ENCODE measurements at places on chromosomes 2 and 18.
A peak's percentile ranks its signal among the peaks of the same experiment; 100 is the strongest.

GRCh38 chr2:166573391-166573790, 79.3 kb upstream of the SCN7A start:
- DNase-seq: no peak

DNA sequence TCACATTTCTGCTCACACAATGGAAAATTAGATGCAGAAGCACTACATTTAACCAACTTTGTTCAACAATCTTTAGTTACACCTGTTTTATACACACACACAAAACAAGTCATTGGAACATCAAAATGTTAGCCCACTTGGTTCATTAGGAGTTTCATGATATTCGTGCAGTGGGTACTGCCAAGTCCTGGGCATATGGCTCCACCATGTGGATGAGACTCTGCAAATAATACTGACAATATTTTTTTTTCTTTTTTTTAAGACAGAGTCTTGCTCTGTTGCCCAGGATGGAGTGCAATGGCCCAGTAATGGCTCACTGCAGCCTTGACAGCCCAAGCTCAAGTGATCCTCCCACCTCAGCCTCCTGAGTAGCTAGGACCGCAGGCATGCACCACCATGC, 34.5 kb upstream of the GRB14 start:
- no peak for DNase-seq

DNA sequence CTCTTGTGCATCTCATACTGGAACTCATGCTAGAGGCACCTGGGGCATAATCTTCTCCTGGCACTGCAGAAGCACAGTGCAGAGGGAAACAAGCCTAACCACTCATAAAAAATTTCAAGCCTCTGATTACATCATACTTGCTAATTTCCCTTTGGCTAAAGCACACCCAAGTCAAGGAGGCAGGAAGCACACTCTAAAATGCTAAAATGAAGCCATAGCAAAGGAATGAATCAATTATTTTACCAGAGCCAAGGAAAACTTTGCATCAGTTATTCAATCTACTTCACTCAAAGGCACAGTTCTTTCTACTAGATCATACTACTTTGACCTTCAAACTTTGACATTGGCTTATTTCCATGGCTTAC, 79.6 kb upstream of the SPOPL start:
- no peak for DNase-seq

DNA sequence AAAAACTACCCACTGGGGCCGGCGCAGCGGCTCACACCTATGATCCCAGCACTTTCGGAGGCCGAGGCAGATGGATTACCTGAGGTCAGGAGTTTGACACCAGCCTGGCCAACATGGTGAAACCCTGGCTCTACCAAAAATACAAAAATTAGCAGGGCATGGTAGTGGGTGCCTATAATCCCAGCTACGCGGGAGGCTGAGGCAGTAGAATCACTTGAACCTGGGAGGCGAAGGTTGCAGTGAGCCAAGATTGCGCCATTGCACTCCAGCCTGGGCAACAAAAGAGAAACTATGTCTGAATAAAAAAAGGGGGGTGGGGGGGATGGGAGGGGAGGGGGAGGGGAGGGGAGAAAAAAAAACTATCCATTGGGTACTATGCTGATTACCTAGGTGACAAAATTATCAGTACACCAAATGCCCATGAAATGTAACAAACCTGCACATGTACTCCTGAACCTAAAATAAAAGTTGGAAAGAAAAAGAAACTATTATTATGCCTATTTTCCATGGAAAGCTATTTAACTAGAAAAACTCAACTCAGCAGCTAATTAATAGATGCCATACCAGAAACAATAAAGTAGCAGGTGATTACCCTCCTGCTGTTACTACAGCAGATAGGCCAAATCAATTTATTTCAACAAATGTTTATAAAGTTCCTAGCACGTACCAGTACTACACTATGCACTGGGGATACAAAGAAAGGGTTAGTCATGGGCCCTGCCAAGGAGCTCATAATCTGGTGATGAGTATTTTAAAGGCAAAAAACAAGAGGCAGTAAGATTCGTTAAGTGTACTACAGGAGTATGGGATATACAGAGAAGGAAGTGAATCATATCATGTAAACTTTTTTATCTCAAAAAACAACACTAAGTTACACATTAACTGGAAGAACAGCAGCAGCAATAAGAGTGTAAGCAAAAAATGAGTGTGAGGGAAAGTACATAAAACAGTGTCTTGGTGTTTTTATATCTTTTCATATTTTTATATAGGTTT, 112.8 kb upstream of the SLC39A10 start:
- no peak for DNase-seq

GRCh38 chr2:227411320-227411989, 23.7 kb upstream of the SCYGR1 start:
- DNase-seq: peak; percentile 59

- DNase-seq: no peak
Observed at GRCh38 chr2:105655244-105655643, 89.5 kb upstream of the NCK2 start.

Measured in stimulated activated CD4-positive, alpha-beta T cell treated with anti-CD3 and anti-CD28 coated beads, Interleukin-2, amount 100 ng/mL, for 4 hours (primary cell).